ENCODE measurements at places on chromosomes 6 and 20.

DNA sequence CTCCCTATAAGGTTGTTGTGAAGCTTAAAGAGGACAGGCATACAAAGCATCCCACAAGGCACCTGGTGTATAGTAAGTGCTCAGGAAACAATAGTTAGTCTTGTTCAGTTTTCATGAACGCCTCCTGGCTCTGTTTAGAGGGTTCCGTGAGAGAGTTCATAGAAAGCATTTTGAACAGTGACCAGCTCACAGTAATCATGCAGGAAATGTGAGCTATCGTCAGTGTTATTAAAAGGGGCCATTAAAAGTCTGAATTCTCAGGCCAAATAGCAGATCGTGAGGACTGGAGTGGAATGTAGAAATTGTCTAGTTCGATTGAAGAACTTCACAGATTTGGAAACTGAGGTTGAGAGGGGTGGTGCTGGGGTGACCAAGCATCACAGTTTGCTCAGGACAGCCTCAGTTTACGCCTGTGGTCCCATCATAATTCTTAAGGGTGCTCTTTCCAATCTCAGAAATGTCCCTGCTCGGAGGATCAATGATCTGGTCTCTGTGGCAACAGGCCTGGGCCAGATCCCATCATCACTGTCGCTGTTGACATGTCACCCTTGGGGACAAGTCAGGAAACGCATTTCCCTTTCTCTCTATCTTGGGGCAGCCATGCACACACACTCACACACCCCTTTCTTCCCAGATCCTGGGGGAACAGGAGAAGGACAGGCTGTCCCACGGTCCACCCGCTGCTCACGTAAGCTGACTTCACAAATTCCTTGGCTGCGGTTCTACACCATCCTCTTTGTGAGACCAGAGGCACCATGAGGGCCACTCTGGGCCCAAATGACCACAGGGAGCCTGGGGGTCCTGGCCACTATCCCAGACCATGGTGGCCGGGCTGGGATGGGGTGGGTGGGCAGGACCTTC, 7.2 kb downstream of the TGM2 start:
- peak; percentile 71 for DNase-seq

DNA sequence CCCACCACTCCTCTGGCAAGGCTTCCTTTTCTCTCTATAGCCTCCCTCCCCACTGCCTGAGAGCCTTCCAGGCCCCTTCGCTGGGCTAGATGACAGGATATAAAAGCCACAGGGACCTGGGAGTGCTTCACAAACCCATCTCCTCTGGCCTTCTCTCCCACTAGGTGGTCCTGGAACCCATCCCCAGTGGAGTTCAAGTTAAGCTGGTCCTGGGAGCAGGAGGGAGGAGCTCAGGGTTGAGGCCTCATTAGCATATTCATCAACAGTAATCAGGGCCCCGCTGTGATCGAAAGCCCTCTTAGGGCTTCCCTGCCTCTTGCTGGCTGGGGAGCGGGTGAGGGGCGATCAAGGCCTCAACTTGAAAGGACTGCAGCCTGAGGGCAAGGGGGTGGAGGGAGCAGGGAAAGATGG, 9.1 kb downstream of the EBF4 start:
- no peak for DNase-seq

GRCh38 chr6:149766156-149766769, 16.7 kb downstream of the PCMT1 start:
- no peak for DNase-seq

DNA sequence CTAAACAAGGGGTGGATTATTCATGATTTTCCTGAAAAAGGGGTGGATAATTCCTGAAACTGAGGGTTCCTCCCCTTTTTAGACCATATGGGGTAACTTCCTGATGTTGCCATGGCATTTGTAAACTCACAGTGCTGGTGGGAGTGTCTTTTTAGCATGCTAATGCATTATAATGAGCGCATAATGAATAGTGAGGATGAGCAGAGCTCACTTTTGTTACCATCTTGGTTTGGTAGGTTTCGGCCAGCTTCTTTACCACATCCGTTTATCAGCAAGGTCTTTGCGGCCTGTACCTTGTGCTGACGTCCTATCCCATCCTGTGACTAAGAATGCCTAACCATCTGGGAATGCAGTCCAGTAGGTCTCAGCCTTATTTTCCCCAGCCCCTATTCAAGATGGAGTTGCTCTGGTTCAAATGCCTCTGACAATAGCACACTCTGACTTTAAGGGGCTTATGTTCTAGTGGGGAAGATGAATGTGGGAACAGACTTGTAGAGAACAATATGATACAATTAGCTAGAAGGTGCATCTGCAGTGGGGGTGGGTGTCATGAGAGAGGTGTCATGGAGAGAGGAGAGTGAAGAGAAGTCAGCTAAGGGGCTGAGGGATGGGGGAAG, 4.2 kb upstream of the GPR31 start:
- no peak for DNase-seq

DNA sequence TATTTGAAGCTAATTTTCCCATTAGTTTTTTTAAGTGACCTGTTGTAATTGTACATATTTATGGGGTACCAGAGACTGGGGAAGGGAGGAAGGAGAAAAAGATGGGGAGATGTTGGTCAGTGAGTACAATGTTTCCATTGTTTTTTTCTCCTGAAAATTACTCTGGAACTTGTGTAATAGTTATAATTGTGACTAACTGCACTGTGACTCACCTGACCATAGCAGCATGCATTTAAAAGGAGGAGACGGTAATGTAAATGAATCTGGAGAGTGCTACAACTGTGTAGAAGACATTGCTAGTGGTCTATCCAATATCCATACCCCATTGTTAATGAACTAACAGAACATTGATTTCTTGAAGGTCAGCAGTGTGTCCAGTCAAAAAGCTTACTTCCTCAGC, 133.4 kb downstream of the RFPL4B start:
- DNase-seq, result no peak

DNA sequence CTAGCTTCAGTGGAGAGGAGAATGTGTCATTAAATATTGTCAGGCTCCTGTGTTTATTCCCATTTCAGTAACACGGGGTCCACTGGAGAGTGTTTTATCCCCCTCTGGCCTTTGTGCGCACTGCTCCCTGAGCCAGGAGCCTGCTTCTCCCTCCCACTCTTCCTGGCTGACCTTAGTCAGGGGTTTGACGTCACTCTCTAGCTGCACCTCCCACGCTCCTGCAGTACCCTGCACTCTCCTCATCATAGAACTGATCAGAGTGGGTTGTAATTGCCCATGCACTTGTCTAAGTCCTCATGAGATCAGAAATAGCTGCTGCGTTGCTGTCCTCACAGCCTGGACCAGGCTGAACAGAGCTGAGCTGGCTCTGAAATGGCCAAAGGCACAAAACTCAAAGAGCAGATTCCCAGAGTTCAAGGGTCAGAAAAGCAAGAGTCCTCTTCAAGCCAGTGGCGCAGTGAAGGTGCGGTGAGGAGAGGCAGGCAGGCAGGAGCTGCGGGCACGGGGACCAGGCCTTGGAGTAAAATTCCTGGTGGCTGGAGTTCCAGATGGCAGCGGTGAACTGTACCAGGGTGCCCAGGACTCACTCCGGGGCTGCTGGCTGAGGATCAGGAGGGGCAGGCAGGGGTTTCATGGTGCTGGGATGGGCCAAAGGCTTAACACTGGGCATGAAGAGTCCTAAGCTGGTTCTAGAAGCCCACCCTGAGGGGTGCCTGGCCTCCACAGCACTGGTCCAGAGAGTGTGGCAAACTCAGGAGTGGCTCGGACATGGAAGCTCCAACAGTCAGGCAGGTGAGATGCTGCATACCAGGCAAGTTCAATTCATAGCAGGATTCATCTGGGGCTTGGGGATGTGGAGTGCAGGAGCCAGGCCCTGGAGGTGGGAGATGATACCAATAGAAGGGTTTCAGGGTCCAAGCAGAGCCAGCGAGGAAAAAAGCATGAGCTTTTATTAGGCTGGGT, 170.9 kb downstream of the SCP2D1 start:
- no peak for DNase-seq

GRCh38 chr6:125954735-125955339, 1.7 kb upstream of the HINT3 start:
- DNase-seq, result no peak

GRCh38 chr6:40482532-40482931, 104.6 kb downstream of the LRFN2 start:
- peak; percentile 97 for DNase-seq

DNA sequence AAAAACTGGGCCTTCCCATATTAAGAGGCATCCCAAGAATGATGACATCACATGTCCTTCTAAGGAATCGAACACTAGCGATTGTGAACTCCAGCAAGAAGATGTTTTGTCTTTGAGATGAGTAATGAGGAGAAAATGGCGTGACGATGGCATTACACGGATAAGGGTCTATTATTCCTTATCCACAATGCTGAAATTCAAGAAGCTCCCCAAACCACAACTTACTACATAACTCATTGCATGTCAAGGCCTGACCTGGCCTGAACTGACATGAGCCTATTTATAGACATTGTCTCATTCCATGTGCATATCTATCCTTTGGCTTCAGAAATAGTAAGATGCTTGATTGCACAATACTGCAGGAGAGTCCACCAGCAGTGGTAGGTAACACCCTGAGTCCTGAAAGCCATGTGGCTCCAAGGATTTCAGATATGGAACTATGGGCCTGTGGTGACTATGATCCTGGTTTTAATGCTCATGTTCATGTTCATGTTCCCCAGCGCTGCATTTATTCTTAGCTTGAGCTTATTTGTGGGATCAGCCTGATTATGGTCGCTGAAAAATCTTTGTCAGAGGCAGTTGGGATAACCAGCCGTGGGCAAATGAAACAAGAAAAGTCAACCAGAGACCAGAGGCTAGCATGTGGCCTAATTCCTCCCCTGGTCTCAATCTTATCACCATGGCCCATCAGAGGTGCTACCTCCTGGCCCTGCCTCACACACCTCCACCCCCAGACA, 183.2 kb upstream of the JARID2 start:
- no peak for DNase-seq

- DNase-seq, result no peak
These were observed 97.3 kb upstream of the FOXA2 start for GRCh38 chr20:22681591-22682248.

- no peak for DNase-seq
These were observed 46.0 kb downstream of the PCNA start for GRCh38 chr20:5073660-5074231.

GRCh38 chr6:83307849-83308248, 114.7 kb downstream of the RWDD2A start:
- no peak for DNase-seq

GRCh38 chr6:44156494-44157151, 2.0 kb upstream of the CAPN11 start:
- no peak for DNase-seq

GRCh38 chr20:22453244-22454080, 130.9 kb downstream of the FOXA2 start:
- DNase-seq, result no peak

GRCh38 chr20:11108102-11108810, 434.5 kb upstream of the JAG1 start:
- DNase-seq, result no peak

DNA sequence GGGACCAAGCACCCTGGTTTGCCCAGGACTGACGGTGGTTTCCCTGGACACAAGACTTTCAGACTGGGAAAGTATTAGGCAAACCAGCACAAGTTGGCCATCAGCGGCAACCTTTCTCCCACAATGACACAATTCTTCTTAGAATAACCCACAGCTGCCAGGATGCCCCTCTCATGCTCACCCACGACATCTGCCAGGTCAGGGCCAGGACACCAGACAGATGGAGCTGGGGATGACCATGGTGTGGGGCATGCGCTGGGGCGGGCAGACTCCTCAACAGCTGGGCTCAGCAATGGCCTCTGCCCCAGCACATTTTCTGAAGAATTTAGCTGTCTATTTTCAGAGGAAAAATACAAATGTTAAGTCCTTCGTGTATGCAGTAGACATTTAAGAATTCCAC, 226.4 kb downstream of the FNDC1 start:
- DNase-seq, result no peak

GRCh38 chr6:128710315-128710714, 172.6 kb upstream of the LAMA2 start:
- no peak for DNase-seq

GRCh38 chr6:90338409-90338808, 41.8 kb upstream of the BACH2 start:
- DNase-seq, result no peak

DNA sequence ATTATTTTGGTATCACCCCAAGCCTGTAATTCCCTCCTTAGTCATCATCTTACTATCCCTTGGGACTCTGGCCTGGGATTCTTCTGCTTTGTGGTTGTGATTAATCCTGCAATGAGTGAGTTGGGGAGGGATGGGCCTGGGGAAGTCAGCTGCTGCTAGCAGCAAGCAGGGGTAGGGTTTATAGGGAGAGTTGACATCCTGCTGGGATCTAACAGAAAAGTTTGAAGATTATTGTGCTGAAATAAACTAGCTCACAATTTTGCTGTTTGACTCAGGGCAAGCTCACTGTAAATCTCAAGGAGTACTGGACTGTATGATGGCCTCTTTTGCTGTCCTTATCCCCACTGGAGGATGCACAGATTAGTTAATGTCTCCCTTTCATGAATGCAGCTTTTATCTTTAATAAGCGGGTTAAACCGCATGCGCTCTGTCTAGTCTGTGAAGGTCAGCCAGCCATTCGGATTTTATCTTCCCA, 83.4 kb downstream of the JARID2 start:
- DNase-seq, result no peak

GRCh38 chr20:63071541-63072181, 64.9 kb upstream of the BHLHE23 start:
- no peak for DNase-seq

DNA sequence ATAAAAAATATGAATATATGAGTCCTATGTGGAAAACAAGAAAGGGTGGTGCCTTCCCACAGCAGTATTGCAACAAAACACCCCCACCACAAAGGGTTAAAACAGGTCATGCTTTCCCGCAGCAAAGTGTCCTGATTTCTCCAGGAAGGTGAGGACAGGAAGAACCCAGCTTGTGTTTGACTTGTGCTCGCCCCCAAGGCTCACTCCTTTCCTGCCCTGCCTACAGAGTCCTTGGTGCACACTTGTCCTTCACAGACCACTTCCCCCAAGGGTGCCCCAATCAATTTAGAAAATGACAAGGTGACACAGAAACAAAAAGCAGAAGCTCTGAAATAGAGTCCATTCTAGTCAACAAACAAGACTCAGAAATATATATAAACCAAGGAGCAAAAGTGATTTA, 237.4 kb downstream of the PTPRK start:
- DNase-seq, result no peak

- DNase-seq, result no peak
These were observed 12.6 kb downstream of the DYNLT1 start for GRCh38 chr6:158631678-158632537.
